ENCODE measurements at places on chromosomes 1 and 21.

- no peak for DNase-seq
Measured at GRCh38 chr1:99497690-99498089, 148.2 kb upstream of the PALMD start.

- no peak for DNase-seq
Measured at GRCh38 chr1:185238447-185238846, 78.6 kb downstream of the IVNS1ABP start.

DNA sequence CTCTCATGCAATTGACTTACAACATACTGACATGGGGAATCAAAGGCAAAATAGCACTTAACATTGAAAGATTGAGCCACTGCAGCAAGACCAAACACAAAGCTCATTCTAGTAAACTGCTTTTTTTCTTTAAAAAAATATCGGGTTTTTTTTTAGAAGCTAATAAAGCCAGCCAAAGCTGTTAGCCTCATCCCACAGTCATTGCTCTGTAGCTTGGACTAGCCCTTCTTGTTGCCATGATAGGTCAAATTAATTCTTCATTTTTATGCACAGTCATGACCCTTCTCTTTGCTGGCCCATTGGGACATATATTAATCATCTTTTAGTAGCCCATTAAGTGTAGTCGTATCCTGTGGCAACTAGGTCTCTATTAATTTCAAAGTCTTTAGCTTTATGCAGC, 231.3 kb downstream of the ADGRL2 start:
- DNase-seq: no peak

DNA sequence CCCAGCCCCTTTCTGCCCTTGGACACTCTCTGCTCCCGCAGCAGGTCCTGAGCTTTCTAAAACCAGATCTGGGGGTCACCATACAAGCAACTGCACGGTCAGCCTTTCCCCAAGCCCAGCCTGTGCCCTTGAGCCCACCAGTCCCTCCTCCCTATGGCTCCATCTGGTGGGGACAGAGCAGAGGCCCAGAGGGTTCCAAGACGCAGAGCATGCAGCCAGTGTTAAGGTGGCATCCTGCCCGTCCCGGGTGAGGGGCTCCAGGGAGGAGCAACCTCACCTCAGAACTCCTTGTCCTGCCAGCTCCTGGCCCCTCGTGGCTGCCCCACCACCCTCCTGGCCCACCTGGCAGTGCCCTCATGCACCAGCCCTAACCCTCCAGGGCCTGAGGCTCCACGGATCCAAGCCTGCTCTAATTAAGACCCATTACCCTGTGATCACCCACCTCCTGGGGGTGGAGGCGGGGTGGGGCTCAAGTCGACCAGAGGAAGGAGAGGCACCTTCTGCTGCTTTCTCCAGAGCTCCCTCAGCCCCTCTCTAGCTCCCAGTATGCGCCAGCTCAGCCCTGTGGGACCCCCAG, 8.5 kb downstream of the CHD5 start:
- peak; percentile 0 for DNase-seq
